ENCODE measurements at places on chromosomes 16 and 17. TPM values are rescaled to one million over a fixed set of nuclear protein-coding genes. Genes with fewer than 3 reads are reported as not detected.

Gene GRB7
- 0.37 TPM for total RNA-seq

Gene NPIPB9
- 4.1 TPM for total RNA-seq

Gene TMEM235
- not detected for total RNA-seq

Gene NACA2
- not detected for total RNA-seq

Gene OR4D1
- not detected for total RNA-seq

Gene ZNF423
- 0.62 TPM for total RNA-seq

Gene CES3
- total RNA-seq, result 0.25 TPM

Gene PRR35
- total RNA-seq, result 0.11 TPM

Gene CCL15
- total RNA-seq, result not detected

Gene KRT32
- total RNA-seq, result not detected

Gene CCL13
- not detected for total RNA-seq

Gene GSG1L
- total RNA-seq, result not detected

Gene AGRP
- total RNA-seq, result not detected

Gene HNF1B
- total RNA-seq, result not detected

Gene CD300H
- not detected for total RNA-seq

Gene PNMT
- 0.22 TPM for total RNA-seq

Gene PDE6G
- total RNA-seq, result not detected

Gene KRTAP1-3
- not detected for total RNA-seq

Gene TMEM220
- total RNA-seq, result 3.4 TPM

Gene CPHXL2
- not detected for total RNA-seq

Gene TAT
- total RNA-seq, result not detected

Gene CBFA2T3
- total RNA-seq, result not detected

Gene TMC8
- total RNA-seq, result not detected

Gene CCL11
- 0.12 TPM for total RNA-seq

Gene ABI3
- total RNA-seq, result 0.11 TPM

Gene SMIM22
- total RNA-seq, result not detected

Gene FOXJ1
- under 0.01 TPM for total RNA-seq

Gene C16orf92
- not detected for total RNA-seq

Gene LGALS9B
- not detected for total RNA-seq

Gene OTOP3
- not detected for total RNA-seq

Gene FOXN1
- total RNA-seq, result under 0.01 TPM

Gene SHISA6
- total RNA-seq, result not detected

Gene ACSM2A
- not detected for total RNA-seq

Gene LMF1
- 21.9 TPM for total RNA-seq

Gene STAC2
- not detected for total RNA-seq

Gene ABCA10
- 0.44 TPM for total RNA-seq

Gene ABCA8
- total RNA-seq, result 7.6 TPM

Gene OR1D2
- not detected for total RNA-seq

Gene TM4SF5
- not detected for total RNA-seq

Gene TBC1D3K
- total RNA-seq, result not detected

Gene IRX6
- total RNA-seq, result not detected

Gene TBC1D3H
- total RNA-seq, result not detected

Gene SCIMP
- total RNA-seq, result not detected

Gene CNOT1
- 122 TPM for total RNA-seq

Data from uterine smooth muscle cell (primary cell).